ENCODE measurements at places on chromosomes 16 and 17.

DNA sequence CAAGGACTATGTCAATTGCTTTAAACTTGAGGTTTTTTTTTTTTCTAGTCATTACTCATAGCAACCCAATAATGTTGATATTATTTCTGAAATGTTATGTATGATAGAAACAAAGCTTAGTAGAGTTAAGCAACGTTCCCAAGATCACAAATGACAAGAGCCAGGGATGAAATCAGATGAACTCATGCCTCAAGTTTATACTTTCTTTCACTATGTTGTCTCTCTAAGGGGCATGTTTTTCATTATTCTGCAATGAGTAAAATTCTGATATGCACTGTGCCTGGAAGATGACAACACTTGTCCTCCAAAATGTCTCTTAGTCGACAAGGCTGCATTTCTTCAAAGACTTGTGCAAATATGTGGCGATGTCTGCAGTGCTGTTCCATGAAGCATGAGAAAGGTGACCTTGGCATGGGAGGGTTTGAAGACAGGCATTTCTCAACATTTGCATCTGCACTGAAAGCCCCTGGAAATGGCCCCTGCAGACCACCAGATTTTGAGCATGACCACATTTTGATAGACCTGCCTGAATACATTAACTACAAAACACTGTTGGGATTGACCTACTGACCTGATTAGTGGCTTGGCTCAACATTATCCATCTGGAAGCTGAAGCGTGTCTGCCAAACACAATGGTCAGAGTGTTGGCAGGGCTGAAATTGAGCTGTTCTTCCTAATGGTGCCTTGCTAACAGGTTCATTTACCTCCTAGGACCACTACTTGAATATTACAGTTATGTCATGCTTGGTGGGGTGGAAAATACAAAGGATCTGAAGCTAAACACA is 1027.5 kb downstream of the CDH11 start:
- DNase-seq = no peak

GRCh38 chr16:62883509-62883908 is 847.3 kb upstream of the CDH8 start:
- DNase-seq = no peak

DNA sequence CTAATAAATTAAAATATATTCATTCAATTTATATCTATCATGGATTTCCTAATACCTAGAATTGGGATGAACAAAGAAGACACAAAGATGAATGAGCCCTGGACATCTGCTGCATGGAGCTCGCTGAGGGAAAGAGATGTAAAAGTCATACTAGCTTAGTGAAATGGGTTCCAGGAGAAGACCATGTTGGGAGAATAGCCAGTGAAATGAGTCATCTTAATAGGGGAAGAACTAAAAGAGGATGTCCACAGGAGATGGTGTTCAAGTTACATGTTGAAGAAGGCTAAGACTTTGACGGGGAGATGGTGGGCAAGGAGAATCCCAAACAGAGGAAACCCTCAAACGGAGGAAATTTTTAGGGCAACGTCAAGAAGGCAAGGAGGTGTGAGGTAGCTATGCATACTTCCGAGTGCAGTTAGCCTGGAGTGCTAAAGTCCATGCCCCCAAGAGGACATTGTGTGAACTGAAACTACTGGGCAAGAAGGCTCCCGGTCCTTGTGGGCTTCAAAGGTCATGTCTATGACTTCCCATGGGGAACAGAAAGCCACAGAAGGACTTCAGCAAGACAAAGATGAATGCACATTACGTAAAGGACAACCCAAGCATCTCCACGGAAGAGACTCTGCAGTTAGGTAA is 220.5 kb upstream of the CDH11 start:
- DNase-seq = no peak

DNA sequence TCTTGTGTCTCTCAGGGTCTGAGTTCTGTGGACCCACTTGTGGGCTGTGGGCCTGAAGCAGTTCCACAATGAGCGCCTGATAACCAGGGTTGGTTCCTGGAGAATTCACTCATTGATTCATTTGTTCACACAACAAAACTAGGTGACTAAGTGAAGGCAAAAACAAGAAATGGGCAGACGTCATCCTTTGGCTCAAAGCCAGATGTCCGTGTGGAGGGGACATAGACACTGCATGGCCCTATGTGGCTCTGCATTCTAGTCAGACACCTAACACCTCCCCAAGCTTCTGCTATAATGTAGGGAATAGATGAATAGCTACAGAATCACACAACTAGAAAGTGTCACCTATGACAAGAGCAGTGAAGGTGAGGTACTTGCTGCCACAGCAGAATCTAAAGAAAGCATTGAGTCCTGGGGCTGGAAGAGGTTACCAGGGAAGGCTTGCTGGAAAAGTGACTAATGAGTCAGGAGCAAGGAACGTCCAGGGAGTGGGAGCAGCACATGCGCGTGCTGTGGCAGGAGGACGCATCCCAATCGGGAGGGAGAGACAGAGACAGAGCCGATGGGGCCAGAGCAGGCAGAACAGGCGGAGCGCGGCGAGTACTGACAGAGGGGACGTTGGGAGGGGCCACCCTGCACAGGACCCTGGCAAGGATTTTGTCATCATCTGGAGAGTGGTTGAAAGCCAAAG is 58.9 kb downstream of the CES1 start:
- DNase-seq = no peak

DNA sequence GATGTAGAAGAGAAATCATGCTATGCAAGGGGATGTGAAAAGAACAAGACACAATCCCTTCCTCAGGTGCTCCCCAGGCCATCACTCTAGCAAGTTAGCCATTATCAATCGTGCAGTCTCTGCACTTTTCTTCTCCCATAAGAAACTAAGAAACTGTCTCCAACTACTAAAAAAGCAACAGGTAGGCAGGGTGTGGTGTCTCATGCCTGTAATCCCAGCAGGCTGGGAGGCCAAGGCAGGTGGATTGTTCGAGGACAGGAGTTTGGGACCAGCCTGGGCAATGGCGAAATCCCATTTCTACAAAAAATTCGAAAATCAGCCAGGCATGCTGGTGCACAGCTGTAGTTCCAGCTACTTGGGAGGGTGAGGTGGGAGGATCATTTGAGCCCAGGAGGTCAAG is 13.8 kb downstream of the PARN start:
- DNase-seq = no peak

GRCh38 chr17:45104907-45105624 is 27.2 kb downstream of the PLCD3 start:
- DNase-seq = no peak

GRCh38 chr17:27370776-27371175 is 76.9 kb downstream of the WSB1 start:
- DNase-seq = no peak

DNA sequence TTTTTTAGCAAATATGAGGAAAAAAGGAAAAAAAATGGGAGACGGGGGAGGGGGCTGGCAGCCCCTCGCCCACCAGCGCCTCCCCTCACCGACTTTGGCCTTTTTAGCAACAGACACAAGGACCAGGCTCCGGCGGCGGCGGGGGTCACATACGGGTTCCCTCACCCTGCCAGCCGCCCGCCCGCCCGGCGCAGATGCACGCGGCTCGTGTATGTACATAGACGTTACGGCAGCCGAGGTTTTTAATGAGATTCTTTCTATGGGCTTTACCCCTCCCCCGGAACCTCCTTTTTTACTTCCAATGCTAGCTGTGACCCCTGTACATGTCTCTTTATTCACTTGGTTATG is 1.2 kb upstream of the TMEM88 start:
- no peak for DNase-seq

- DNase-seq = no peak
Observed at GRCh38 chr17:58875261-58875660, 119.6 kb downstream of the PPM1E start.

DNA sequence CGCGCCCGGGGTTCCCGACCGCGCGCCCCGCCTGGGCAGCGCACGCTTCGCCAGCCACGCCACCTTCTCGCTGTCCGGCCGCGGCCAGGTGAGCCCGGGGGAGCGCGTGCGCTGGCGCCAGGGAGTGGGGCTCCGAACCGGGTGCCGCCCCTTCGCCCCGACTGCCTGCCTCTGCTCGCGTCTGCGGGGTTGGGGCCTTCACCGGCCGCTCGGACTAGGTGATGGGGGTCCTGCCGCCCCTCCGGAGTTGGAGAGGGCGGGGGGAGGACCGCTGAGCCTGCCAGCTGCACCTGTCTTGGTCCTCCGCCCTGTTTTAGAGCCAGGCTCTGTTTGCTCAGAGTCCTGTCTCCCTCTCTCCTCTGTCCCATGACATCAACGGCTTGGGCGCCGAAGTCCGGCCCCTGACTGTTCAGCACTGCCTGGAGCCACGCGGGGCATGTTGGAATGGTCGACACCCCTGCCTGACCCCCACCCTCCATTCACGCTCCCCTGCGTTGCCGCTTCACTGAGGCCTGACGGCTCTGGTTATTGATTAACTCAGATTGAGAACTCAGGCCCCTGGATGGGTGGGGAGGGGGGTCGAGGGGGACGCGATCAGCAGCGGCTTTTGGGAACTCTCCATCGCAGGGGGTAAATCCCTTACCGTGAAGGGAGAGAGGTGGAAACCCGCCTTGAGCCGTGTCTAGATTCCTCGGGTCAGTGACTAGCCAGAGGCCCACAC is 748 bp downstream of the SMTNL2 start:
- DNase-seq = no peak

- no peak for DNase-seq
Observed at GRCh38 chr17:31053071-31053470, 41.7 kb upstream of the NF1 start.

DNA sequence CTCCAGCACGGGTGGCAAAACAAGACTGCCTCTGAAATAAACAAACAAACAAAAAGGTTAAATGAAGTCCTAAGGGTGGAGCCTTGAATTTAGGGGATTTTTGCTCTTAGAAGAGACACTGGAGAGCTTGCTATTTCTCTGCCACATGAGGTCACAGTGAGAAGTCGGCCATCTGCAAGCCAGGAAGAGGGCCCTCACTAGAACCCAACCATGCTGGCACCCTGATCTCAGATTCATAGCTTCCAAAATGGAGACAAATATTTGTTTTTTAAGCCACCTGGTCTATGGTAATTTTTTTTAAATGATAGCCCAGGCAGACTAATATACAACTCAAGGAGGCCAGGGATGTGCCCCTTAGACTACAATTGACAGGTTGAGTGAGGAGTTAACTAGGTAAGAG is 255.5 kb downstream of the XYLT1 start:
- DNase-seq = no peak

- no peak for DNase-seq
Observed at GRCh38 chr16:23406546-23407240, 46.3 kb downstream of the COG7 start.

GRCh38 chr17:2259769-2260536 is 43.6 kb downstream of the SMG6 start:
- DNase-seq = no peak

GRCh38 chr16:58393138-58393504 is 850 bp downstream of the GINS3 start:
- DNase-seq = no peak

GRCh38 chr16:6969594-6969993 is 363.1 kb upstream of the RBFOX1 start:
- DNase-seq = no peak

DNA sequence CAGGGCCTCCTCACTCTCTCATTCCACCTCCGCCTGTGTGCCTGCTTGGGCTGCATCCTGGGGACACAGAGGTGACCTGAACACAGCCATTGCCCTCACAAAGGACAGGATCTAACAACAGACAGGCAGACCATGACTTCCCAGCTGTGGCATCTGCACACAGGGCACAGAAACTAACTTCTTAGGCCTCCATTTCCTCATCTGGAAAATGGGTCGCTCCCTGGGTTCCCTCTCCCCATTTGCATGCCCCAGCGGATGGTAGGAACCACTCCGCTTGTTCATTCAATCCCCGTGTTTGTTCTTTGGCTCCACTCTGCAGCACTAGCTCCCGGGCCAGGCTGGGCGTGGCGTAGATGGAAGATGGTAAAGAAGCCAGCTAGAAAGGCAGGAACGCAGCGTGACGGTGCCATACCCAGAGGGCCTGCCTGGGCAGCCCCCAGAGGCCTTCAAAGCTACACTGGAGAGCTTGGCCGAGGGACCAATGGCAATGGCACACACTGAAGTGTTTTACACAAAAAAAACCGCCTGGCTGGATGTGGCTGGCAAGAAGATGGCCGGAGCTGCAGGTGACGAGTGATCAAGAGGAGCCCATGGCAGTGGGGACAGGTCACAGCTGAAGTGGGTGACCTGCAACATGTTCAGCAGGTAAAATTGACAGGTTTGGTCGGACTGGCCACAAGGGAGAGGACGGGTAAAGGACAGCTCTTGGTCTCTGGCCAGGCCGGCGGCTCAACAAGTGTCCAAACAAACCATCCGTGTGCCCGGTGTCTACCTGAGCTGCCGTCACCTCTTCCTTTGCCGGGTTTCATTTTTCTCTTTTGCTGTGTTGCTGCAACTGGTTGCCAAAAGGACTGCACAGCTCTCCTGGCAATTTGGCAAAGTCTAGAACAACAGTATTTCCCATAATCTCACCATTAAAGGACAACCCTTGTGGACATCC is 66.9 kb downstream of the SOCS1 start:
- DNase-seq = no peak

- no peak for DNase-seq
Observed at GRCh38 chr16:88561485-88562359, 8.5 kb upstream of the ZC3H18 start.

GRCh38 chr16:75687361-75687760 is 10.6 kb upstream of the CPHXL2 start:
- DNase-seq = no peak

- DNase-seq = no peak
Observed at GRCh38 chr17:28816540-28816939, 26.1 kb downstream of the FAM222B start.

DNA sequence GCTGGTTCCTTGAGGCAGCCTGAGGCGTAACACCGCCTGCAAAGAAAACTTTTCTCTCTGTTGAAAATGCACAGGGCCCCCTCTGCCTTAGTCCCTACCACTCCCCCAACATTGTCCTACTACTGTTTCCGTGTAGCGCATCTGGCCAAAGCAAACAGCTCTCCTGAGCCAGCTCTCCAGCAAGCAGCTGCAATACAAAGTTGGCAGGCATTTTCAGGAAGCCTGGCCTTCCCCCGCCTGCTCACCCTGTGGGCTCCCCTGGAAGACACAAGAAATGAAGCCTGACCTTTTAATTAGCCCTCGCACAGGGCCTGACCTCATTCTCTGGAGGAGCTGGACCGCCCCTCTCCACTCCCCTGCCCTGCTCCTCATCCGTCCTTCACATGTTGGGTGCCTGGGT is 66.7 kb downstream of the SOX9 start:
- DNase-seq = no peak

- no peak for DNase-seq
Observed at GRCh38 chr17:72274614-72275013, 153.8 kb downstream of the SOX9 start.
